ENCODE measurements at places on chromosomes 6 and 20. TPM values are rescaled to one million over a fixed set of nuclear protein-coding genes. Genes with fewer than 3 reads are reported as not detected.

ULBP2 gene
- 4.1 TPM for total RNA-seq

CRISP2 gene
- total RNA-seq, result not detected

GJA10 gene
- not detected for total RNA-seq

RIOK1 gene
- total RNA-seq, result 13.2 TPM

IER3 gene
- total RNA-seq, result 39.2 TPM

RBBP9 gene
- 15.0 TPM for total RNA-seq

OXT gene
- total RNA-seq, result not detected

BMP6 gene
- 14.8 TPM for total RNA-seq

KCNQ2 gene
- 0.61 TPM for total RNA-seq

BYSL gene
- total RNA-seq, result 36.6 TPM

FOXC1 gene
- total RNA-seq, result 5.4 TPM
